ENCODE measurements at places on chromosomes 2 and 18. TPM values are rescaled to one million over a fixed set of nuclear protein-coding genes. Genes with fewer than 3 reads are reported as not detected.

The DSG4 gene
- 0.05 TPM for polyA plus RNA-seq

The TGIF1 gene
- polyA plus RNA-seq: 82.1 TPM

The RIT2 gene
- not detected for polyA plus RNA-seq

The SIGLEC15 gene
- polyA plus RNA-seq: 0.64 TPM

The RPRM gene
- 4.1 TPM for polyA plus RNA-seq

The PJVK gene
- polyA plus RNA-seq: 20.0 TPM

The CYP27C1 gene
- 12.3 TPM for polyA plus RNA-seq

The CCL20 gene
- not detected for polyA plus RNA-seq

The PRKAG3 gene
- 0.04 TPM for polyA plus RNA-seq

The GPBAR1 gene
- 2.0 TPM for polyA plus RNA-seq

The MC5R gene
- polyA plus RNA-seq: 0.11 TPM
